ENCODE measurements at places on chromosomes 7 and 10.

GRCh38 chr10:49243139-49243538 is 54.9 kb upstream of the TMEM273 start:
- no peak for DNase-seq

- DNase-seq, result no peak
These were observed 24.5 kb downstream of the CHST15 start for GRCh38 chr10:124068929-124069328.

GRCh38 chr10:22476601-22477321 is 131.5 kb downstream of the SPAG6 start:
- no peak for DNase-seq

GRCh38 chr10:124686707-124687376 is 57.3 kb downstream of the FAM53B start:
- DNase-seq, result no peak

DNA sequence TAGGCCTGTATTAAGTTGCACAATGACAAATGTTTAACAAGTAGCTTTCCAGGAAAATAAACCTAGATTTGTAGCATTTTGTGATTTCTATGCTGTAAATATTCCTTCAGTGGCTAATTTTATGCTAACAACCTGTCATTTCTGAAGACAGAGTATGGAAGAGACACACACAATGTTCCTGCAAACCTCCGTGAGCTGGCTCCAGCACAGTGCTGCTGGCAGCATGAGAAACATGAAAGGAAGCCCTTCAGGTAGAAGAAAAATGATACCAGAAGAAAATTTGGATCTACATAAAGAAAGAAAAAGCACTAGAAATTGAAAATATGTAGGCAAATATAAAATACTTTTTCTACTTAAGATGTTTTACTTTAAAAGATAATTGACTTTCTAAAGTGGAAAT is 69.5 kb upstream of the CTTNBP2 start:
- DNase-seq, result no peak

DNA sequence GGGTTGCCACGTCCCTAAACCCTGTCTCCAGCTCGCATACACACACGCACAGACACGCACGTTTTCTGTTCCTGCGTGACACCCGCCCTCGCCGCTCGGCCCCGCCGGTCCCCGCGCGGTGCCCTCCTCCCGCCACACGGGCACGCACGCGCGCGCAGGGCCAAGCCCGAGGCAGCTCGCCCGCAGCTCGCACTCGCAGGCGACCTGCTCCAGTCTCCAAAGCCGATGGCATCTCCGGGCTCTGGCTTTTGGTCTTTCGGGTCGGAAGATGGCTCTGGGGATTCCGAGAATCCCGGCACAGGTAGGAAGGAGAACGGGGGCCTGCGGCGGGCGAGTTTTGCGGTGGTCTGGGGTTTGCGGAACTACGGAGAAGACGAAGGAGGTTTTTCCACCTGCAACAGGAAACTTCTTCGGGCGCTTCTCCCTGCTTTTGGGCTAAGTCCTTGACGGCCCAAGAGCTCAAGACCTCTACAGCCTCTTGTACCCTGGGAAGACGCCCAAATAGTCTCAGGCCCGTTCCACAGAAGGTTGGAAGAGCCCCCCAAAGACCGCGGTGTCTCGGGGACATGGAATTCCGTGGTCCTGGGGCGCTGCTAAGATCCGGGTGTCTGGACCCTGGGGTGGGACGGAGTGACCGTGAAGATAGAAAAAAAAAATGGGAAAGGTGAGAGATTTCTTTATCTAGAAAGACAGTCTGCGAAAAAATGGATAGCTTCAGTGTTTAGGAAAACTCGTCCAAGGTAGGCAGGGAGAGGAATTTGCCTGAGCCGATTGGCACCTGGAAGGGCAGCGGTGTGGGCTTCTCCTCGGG is at the start of gene GAD2:
Gene GAD2 (plus strand): TSS at position 190 of the 811 bp plus-strand sequence. CDS start 36 bp downstream, at position 226.
- no peak for DNase-seq

- DNase-seq, result no peak
These were observed 128.8 kb downstream of the LHPP start for GRCh38 chr10:124590216-124591122.

DNA sequence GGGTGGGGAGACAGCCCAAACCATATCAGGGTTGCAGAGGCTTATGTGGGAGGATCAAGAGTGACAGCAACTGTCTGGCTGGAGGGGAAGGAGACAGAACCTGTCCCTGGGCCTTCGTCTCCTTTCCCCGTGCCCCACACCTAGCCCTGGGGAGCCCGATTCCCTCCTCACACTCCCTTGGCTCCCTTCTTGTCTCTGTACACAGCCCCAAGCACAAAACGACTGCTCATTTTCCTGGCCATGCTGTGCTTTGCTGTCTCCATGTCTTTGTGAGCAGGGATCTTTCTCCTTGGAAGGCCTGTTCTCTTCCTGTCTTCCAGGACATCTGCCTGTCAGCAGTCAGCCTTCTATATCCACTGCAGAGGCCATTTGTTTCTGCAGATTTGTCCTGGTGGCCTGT is 113.7 kb downstream of the INSYN2A start:
- DNase-seq, result no peak

DNA sequence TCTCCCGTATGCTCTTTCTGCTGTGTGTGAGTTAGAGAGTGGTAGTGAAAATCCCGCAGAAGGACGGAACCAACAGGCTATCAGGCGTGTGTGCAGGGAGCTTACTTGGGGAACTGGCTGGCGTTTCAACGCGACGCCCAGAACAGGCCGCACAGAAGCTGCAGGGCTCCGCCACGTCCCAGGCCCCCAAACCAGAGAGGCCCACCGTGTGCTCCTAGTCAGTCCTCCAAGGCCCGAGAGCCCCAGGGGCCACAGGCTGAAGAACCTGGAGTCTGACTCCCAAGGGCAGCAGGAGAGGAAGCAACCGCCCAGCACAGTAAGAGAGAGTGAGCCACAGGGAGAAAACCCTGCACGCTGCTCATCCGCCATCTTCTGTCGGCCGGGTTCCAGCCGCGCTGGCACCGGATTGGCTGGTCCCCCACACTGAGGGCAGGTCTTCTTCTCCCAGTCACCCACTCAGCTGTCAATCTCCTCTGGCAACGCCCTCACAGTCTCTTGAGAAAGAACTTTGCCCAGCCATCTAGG is 730.6 kb upstream of the VSTM2A start:
- no peak for DNase-seq

GRCh38 chr7:78090616-78091015 is 292.0 kb downstream of the PHTF2 start:
- no peak for DNase-seq

DNA sequence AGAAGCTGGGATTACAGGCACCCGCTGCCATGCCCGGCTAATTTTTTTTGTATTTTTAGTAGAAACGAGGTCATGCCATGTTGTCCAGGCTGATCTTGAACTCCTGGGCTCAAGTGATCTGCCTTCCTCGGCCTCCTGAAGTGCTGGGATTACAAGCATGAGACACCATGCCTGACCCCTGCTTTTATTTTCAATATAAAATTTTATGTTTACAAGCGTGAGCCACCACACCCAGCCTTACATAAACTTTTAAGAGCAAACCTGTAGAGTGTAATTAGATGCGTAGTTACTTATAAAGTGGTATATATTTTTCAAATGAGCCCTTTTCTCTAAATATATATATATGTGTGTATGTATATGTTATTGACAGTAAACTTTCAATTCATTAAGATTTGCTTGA is 8.7 kb downstream of the CNNM2 start:
- no peak for DNase-seq

DNA sequence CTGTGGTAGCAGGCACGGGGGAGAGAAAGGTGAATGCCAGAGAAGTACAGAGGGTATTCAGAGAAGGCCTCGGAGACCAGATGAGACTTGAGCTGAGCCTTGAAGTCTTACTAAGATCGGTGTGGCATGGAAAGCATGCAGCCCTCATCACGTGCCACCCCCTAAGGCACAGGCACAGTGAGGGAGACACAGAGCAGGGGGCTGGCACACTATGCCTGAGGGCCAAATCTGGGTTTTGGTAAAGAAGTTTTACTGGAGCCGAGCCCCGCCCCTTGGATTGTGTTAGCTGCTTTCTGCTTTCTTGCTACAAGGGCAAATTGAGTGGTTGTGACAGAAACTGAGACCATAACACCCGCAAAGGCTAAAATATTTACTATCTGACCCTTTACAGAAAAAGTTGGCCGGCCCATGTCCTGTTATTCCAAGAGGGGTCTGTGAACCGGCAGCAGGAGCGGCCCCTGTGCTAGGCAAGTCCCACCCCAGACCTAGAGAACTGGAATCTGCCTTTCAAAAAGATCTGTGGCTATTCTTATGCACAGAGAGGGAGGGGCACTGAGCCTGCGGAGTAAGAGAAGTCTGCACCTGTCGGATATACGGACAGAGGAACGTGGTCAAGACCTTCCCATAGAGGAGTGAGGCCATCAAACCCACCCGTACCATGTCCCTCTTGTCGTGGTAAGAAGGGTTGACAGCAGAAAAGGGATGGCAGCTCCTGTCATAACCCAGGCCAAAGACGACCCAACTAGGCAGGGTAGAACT is 109.3 kb upstream of the RHEB start:
- DNase-seq, result no peak

GRCh38 chr7:49398746-49399145 is 374.7 kb upstream of the VWC2 start:
- no peak for DNase-seq

DNA sequence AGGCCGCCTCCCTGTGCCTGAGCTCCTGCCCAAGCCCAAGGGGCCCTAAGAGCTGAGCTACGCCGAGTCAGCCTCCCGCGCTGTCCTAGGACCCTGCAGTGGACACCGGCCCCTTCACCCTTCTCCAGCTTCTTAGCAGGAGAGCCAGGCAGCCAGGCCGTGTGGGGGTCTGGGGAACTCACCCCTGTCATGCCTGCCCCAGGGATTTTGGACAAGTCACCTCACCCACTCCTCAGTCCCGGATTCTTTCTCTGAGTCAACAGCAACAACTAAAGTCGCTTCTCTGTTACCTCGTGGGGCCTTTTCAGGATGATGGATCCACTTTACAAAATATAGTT is 79.3 kb downstream of the MKI67 start:
- DNase-seq, result no peak

DNA sequence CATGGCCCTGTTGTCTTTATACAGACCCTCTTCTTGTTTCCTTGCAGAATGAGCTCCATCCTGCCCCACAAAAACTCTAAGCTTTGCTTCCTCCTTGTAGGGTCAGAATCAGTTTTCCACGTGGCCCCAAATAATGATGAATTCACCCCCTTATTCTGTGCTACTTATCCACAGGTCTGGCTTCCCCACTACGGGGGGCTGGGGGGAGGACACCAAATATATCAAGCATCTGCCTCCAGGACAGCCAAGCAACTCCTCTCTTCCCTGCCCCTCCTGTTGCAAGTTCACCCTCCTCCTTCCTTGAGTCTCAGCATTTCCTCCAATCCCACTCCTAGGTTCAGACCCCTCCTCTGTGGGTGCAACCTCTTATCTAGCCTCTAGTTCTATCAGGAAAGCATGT is 743.3 kb downstream of the GRID1 start:
- DNase-seq, result no peak

- DNase-seq, result no peak
These were observed 40.6 kb upstream of the WAC start for GRCh38 chr10:28492116-28492920.

GRCh38 chr10:76139431-76139830 is 708.0 kb downstream of the LRMDA start:
- DNase-seq, result no peak

DNA sequence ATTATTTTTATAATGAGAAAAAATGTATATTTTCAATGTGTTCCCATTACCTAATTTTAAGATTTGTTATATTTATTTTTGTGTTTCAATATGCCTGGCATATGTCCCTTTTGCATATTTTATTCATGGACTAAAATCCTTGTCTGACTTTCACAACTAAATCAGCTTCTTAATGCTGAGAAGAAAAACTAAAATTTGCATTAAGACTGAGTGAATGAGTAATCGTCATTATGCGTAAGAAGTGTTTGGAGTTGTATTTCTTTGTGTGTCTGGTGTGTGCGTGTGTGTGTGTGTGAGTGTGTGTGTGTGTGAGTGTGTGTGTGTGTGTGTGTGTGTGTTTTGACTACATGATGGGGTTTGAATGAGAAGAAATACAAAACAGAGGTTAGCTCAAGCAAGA is 201.7 kb upstream of the SP8 start:
- no peak for DNase-seq

GRCh38 chr7:95599069-95599468 is 2.8 kb upstream of the PDK4 start:
- no peak for DNase-seq

GRCh38 chr10:132707776-132708171 is 78.2 kb downstream of the NKX6-2 start:
- no peak for DNase-seq

- no peak for DNase-seq
These were observed 6.2 kb downstream of the TMEM236 start for GRCh38 chr10:17758200-17758599.

DNA sequence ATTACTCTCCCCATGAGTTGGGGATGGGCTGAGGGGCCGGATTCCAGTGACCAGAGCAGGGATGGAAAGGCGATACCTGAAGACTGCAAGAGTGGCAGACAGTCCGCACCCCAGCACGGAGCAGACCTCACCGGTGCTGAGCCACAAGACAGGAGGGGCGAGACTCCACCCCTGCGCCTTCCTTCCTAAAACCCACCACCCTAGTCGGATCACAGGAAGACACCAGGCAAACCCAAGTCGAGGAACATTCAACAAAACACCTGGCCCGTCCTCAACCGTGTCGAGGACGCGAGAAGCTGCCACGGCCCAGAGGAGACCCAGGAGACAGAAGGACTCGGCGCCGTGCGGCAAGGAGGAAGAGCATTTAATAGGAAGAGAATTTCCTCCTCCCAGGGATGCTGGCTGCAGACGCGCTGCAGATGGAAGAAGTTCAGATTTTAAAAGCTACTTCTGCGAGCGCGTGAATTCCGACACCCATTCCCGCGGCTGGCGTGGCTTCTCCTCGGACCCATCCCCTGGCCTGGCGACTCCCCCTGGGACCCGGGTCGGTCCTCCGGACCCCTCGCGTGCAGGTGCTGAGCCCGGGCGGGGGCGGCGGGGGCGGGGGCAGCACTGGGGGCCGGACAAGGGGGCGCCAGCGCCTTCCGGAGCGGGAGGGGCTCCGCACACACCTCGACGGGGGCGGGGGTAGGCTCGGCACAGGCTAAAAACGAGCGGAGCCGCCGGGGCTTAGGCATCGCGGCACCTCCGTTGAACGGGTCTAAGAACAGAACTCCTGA is 563 bp upstream of the UTF1 start:
- DNase-seq, result no peak

DNA sequence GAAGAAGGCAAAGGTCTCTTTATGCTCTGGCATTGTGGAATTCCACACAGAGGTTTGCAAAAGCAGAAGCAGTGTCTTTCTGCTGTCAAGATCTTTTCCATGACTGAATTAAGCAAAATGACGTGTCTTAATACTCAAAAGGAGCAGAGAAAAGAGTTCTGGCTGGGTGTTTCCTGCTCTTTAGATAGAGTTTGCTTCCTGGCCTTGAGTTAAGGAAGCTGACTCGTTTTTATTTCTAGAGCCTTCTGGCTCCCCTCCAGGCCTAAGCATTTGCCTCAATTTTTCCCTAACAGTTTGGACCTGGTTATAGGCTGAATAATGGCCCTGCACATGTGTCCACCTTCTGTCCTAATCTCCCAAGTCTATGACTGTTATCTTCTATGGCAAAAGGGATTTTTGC is 21.6 kb downstream of the TAS2R41 start:
- no peak for DNase-seq
